ENCODE measurements at places on chromosomes 5 and 9.
A peak's percentile ranks its signal among the peaks of the same experiment; 100 is the strongest.

GRCh38 chr5:107418902-107419301 lies 251.8 kb downstream of the EFNA5 start:
- no peak for DNase-seq

- DNase-seq = no peak
These were observed 321.6 kb downstream of the EDIL3 start for GRCh38 chr5:84063041-84063440.

- no peak for DNase-seq
These were observed 39.9 kb downstream of the RHOBTB3 start for GRCh38 chr5:95770830-95771708.

- DNase-seq = no peak
These were observed 93.4 kb downstream of the PDE6A start for GRCh38 chr5:149851211-149851610.

DNA sequence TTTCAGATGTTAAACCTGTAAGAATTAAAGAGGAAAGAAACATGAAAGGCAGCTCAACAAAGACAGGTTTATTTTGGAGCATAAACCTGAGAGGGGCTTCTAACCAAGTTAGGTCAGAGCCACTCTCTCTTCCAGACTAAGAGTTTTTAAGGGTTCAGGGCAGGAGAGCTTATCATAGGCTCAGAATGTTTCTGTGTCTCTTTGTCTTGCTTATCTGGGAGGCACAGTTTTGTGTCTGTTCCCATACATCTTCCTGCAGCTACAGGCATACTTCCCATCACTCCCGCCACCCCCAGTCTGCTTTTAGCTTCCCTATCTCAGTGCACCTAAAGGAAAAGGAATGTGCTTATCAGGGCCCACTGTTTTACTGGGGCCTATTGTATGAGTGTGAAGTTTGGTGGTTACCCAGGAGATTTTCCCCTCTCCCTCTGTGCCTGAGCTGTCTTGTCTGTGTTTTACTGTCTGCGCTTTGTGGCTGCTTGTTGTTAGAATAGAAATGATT lies 21.9 kb downstream of the CD14 start:
- no peak for DNase-seq

DNA sequence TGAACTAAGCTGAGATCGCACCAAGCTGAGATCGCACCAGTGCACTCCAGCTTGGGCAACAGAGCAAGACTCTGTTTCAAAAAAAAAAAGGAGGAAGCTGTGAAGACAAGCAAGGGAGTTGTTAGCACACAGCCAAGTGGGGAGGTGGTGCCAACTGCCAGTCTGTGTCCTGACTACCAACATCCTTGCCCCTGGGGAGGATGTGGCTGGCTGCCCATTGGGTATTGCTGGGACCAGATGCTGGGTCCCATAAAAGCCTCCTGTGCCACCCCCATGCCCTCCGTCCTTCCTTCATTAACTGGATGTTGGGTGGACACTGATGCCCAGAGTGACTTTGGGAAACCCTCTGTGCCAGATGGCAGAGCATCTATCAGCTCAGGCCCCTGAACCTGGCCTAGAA lies 157.1 kb upstream of the COL5A1 start:
- no peak for DNase-seq

DNA sequence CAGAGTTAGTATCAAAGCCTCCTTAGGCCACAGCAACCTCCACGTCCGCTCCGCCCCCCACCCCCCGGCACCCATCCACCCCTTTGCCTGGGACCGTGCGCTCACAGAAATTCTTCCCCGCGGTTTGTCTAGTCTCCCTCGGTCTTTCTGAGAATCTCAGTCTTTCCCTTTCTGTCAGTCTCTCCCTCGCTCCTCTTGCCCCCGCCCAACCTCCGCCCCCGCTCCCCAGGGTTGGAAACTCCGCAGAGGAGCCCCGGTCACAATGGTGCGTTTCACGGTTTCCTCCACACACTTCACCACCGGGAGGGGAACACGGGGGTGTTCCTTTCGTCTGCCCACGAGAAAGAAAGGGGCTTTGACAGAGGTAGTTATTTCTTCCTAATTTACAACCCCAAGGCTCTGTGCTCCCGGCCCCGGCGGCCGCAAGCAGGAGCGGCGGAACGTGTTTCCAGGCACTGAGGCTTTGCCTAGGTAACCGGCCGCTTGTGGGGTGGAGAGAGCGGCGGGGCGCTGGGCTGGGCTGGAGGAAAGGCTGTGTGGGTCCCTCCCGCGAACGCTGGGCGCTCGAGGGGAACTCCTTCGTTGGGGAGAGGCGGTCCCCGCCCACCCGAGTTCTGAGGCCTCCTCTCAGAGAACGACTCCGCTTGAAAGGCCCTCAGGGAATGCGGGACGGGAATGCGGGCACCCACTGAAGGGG lies 2.1 kb downstream of the NR4A3 start:
- peak; percentile 74 for DNase-seq

DNA sequence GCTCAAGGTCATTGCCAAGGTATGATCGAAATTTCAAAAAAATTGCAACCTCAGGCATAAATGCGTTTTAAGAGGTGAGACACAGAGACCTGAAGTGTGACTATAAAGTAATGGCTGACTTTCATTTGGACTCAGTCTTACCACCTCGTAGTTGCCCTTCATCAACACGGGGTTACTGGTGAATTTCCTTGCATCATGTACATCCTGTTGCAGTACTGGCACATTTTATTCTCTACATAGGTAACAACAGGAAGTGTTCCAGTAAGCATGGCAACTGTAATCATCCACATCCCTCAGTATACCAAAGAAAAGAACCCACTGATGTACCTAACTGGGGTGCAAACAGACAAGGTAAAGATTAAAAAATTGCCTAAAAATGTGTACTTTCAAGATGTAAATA lies 29.3 kb downstream of the MOCS2 start:
- no peak for DNase-seq

DNA sequence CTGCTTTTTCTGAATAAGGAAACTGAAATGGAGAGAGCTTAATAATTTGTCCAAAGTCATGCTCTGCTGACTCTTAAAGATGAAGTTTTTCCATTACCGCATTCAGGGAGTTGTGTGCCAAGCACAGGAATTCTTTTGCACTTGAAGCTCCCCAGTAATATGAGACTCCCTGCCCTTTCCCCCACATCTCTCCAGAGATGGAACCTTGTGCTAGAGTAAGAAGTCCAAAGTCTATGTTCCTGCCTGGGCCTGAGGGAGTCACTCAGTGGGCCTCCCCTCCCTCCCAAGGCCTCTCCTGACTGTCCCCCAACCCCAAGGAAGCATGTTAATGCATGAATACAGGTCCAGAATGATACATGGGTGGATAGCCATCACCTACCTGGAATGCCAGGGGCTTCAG lies 173.3 kb upstream of the SEMA6A start:
- DNase-seq = no peak

DNA sequence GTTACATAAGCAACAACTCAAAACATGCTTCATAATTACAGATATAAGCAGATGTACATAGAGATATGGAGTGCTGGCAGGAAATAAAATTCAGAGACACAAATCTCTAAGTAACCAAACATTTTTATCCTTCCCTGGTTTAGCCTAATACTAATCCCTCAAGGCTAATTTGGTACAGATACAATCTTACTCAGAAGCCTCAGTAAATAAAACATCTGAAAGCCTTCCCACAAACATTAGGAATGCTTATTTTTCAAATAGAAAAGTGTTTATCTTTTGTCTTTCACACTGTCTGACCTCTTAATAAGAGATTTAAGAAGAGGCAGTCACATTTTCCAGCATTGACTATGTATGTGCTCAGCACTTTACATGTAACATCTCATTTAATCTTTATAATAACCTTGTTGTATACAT lies 399.4 kb downstream of the ARRDC3 start:
- no peak for DNase-seq

GRCh38 chr5:37519807-37520206 lies 140.7 kb downstream of the WDR70 start:
- DNase-seq = no peak

GRCh38 chr5:35538198-35538931 lies 79.3 kb upstream of the SPEF2 start:
- DNase-seq = no peak

DNA sequence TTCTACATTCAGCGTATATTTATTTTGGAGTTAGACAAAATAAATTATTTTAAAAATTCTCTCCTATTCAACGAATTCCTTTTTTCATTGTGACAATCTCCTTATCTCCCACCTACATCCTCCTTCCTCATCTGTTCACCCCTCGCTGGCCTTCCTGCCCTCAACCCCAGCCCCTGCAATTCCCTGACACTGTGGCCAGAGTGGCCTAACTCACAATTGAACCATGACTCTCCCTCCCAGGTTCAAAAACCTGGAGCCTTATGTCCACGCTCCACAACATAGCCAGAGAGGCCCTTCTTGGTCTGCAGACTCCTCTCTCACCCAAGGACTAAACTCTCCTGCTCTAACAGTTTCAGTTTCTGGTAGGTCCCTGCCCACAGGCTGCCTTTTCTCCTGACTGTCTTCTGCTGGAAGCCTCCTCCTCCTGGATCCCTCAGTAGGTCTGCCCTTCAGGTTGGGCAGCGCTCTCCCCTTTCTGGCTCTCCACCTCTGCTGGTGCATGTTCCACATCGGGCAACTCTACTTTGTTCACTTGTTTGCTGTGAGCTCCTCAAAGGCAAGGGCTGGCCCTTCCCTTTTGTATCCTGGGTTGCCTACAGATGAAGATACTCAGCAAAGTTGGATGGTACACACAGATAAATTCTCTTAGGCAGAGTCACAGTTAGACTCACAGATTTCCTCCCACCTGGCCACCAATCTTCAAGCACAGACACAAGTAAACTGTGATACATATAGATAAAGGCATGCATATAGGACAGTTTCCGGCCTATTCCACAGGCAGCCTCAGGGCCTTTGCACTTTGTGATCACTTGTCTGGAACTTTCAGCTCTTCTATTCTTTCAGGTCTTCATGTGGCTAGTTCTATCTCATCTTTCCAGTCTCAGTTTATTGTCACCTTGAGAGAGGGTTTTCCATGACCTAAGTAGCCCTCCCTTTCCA lies 19.8 kb upstream of the MYORG start:
- DNase-seq = no peak

- no peak for DNase-seq
These were observed 22.5 kb upstream of the MAST4 start for GRCh38 chr5:66573733-66574132.

- no peak for DNase-seq
These were observed 125.6 kb downstream of the TLE1 start for GRCh38 chr9:81563739-81564138.

DNA sequence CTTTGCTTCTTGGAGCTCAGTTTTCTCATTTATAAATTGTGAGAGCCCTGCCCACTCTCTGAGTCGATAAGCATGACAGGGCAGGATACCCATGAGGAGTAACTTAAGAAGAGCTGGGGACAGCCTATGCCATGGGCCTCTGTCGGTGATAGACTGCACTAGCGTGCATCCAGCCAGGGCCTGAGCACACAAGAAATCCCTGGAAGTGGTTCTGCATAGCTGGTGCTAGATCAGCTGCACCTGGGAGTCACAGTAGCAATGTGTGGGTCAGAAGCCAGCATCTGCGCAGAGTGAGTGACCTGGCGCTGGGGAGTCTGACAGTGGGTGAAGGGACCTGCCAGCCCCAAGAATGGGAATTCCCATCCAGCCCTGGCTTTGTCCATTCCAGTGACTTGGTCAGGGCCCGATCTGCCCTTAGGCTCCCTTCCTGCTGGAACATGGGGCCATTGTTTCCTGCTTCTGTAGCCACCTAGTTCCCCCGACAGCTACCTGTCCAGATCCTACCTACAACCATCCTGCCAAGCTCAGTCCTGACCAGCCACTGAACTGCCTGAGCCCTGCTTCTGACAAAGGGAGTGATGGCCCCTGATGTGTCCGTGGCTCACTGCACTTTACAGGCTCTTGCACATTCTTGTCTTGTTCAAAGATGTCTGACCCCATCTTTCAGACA lies 35.9 kb upstream of the NANS start:
- no peak for DNase-seq

DNA sequence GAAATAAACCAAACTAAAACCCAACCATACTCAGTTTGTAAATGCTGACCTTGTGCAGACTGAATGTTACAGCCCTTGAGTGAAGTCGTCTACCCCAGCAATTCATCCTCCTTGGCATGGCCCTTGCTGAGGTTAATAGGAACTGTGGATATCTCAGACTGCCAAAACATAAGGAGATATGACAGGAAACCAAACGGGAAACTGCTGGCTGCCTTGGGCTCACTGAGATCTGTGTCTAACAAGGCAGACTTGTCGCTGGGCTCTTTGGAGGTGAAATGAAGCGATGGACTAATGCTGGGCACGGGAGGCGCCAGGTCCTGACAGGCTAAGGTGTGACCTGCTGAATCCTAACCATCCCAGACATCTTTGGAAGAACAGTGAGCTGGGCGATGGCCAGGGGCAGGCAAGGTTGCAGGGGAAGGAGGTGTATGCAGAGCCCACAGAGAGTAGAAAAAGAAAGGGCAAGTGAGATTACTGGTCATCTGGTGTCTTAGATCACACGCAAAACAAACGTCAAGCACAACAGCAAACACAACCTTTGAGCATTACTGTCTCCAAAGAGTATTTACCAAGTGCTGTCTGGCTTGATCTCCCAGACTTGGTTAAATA lies 44.6 kb upstream of the ALDH1A1 start:
- DNase-seq = no peak

GRCh38 chr5:60843936-60844905 lies at the start of gene ELOVL7:
Gene ELOVL7, minus strand, starts transcription at chr5:60844269. Its CDS starts 56,872 bp downstream, at chr5:60787397.
- DNase-seq = peak; percentile 15

- DNase-seq = no peak
These were observed 59.1 kb downstream of the GOLM1 start for GRCh38 chr9:86039991-86040860.

DNA sequence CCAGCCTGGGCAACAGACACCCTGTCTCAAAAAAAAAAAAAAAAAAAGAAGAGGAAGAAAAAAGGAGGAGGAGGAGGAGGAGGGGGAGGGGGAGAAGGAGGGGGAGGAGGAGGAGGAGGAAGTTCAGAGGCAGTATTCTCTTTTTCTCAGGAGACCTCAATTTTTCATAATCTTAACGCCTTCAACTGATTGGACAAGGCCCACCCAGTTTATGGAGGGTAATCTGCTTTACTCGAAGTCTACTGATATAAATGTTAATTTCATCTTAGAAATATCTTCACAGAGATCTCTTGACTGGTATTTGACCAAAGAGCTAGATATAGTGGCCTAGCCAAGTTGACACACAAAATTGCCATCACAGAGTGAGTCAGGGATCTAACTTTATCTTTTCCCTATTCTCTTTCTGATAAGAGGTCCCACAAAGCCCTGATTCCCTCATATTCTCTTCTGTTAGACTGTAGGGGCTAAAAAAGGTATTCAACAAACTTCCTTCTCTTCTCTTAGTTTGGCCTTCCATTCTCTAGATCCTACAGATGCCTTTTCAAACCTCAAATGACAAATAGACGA lies 115.5 kb upstream of the ABCA1 start:
- DNase-seq = no peak

GRCh38 chr5:113760486-113760885 lies 247.0 kb downstream of the YTHDC2 start:
- no peak for DNase-seq
